ENCODE measurements at places on chromosomes 11 and 22.
A peak's percentile ranks its signal among the peaks of the same experiment; 100 is the strongest.

- no peak for DNase-seq
Measured at GRCh38 chr22:27576413-27576812, 225.1 kb downstream of the MN1 start.

- no peak for DNase-seq
Measured at GRCh38 chr22:46036558-46037408, 59.8 kb upstream of the WNT7B start.

DNA sequence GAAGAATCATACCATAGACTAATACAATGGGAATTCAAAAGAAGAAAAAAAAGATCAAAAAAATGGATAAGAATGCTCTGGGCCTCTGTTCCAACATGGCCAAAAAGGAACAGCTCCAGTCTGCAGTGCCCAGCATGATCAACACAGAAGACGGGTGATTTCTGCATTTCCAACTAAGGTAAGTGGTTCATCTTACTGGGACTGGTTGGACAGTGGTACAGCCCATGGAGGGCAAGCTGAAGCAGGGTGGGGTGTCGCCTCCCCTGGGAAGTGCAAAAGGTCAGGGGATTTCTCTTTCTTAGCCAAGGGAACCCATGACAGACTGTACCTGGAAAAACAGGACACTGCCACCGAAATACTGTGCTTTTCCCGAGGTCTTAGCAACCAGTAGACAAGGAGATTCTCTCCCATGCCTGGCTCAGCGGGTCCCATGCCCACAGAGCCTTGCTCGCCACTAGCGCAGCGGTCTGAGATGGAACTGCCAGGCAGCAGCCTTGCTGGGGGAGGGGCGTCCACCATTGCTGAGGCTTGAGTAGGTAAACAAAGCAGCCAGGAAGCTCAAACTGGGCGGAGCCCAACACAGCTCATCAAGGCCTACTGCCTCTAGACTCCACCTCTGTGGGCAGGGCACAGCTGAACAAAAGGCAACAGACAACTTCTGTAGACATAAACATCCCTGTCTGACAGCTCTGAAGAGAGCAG is 428.4 kb downstream of the MN1 start:
- peak; percentile 68 for DNase-seq

DNA sequence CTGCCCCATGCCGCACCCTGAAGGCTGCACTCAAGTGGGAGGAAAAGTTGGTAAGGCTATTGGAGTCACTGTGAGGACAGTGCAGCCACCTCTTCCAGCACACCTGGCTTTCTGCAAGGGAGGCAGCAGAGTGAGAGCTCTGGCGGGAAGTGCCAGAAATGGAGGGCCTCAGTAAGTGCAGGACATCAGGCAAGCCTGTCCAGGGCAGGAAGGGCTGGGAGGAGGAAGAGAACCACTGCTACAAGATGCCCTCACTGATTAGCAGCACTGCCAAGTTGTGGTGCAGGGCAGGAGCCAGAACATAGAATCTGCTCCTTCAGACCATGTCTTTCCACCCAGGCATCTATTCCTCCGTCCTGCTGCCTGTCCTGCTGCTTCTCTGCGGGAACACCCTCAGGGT is 61.2 kb upstream of the CLTCL1 start:
- peak; percentile 68 for DNase-seq
